Large intestine (tissue), 12 donors: ENCODE measurements at places on chromosomes 1 and 21.

- DNase-seq = no peak
Observed at GRCh38 chr1:81949421-81949820, 148.7 kb downstream of the ADGRL2 start.

DNA sequence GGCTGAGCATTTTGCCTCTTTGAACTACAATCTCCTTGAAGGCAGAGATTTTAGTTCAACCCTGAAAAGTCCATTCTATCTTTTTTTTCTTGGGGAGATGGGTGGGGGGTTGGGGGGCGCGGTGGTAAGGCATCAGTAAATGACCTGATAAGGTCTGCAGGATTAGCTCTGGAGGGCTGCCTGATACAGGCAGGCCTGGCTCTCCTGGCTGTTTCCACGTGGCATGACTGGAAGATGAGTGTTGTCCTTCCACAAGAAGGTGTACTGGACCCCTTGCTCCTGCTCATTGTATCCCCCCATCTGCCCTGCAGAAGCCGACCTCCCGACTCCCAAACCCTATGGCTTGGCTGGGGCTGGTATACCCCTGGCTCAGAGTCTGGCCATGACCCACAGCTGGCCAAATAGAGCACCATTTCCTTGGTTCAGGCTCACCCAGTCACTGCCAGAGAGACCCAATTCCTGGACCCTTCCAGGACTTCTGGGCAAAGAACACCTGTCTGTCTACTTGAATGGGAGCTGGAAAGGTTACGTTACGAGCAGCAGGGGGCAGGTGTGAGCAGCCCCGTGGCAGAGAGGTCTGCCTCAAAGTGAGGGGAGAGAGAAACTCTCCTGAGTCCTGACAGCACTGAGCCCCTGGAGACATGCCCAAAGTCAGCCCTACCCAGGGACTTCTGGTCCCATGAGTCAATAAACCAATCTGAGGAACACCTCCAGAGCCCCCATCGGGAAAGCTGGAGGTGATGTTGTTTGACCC, 17.0 kb downstream of the DHRS3 start:
- DNase-seq = peak; percentile 65

DNA sequence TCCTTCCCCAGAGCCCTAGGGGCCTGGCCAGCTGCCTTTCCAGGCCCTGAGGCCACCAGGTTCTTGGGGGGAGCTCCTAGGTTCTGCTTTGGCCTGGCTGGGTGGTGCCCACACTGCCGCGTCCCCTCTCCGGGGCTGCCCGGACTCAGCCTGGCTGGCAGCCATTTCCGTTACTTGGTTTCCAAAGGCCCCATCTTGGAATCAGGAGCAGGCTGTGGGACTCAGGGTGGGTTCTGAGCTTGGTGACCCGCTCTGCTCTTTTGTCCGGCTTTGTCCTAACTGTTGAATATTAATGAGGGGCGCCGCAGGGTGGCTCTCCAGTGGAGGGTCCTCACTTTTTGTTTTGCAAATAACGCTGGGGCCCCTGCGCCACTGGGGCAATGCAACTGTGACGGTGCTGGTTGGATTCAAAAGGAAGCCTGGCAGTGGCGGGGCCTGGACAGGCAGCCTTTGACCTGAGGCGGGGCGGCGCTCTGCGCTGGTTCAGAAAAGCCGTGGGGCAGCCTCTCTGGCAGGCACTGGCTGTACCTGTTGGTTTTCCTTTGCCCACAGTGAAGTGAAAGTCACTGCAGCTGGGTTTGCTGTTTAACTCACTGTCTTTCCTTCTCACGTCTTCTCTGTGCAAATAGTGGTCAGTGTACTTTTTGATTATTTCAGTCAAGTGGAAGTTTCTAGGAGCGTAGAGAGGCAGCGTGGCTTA, 20.2 kb downstream of the SKI start:
- DNase-seq = peak; percentile 85

GRCh38 chr1:115402753-115403184, 64.7 kb upstream of the NGF start:
- no peak for DNase-seq

GRCh38 chr1:240693036-240693435, 81.1 kb upstream of the GREM2 start:
- DNase-seq = no peak

GRCh38 chr1:118247593-118247992, 62.6 kb upstream of the SPAG17 start:
- DNase-seq = peak; percentile 3

GRCh38 chr21:15063814-15064575, 805 bp downstream of the NRIP1 start:
- peak; percentile 66 for DNase-seq

DNA sequence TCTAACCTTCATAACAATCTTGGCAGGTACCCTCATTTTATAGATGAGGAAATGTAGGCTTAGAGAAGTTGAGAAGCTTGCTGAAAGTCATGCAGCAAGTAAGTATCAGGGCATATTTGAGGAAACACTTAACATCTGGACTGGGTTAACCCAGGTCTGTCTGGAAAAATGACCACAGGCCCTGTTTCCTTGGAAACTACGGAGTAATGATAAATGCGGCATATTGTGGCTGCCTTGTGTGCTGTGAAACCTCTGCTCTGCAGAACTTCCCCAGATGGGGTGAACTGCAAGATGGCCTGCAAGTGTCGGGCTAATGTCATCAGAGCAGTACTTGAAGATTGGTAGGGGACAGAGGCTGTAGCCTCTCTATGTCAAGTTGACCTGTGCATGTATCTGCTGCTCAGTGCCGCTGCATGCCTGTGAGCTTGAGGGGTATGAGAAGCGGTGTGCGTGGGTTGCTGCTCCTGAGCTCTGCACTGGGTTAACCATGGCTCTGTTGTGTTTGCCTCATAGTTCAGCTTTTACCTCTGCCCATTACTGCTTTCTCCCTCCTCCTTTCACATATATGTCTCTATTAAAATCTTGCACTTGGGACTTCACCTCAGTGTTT, 83.1 kb downstream of the WDR3 start:
- no peak for DNase-seq

- DNase-seq = peak; percentile 97
Observed at GRCh38 chr1:153545067-153546055, at the start of gene S100A4. Gene S100A4 (minus strand): TSS chr1:153545806. CDS start chr1:153544794, 1,012 bp downstream.

DNA sequence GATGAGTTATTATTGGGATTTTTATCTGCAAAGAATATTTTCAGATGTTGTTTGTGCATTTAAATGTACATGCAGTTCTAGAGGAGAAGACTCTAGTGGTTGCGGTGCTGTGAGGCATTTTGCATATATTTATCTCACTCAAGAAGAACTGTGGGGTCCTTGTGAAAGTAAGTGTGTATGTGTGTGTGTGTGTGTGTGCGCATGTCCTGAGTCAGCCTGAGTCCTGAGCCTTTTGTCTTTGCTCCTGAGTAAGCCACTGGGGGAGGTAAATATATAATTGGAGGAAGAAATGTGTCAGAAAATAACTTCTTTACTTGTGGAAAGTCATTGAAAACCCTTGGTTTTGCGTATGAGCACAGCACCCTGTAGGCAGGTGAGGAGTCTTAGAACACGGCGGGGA, 55.6 kb upstream of the CD34 start:
- no peak for DNase-seq

DNA sequence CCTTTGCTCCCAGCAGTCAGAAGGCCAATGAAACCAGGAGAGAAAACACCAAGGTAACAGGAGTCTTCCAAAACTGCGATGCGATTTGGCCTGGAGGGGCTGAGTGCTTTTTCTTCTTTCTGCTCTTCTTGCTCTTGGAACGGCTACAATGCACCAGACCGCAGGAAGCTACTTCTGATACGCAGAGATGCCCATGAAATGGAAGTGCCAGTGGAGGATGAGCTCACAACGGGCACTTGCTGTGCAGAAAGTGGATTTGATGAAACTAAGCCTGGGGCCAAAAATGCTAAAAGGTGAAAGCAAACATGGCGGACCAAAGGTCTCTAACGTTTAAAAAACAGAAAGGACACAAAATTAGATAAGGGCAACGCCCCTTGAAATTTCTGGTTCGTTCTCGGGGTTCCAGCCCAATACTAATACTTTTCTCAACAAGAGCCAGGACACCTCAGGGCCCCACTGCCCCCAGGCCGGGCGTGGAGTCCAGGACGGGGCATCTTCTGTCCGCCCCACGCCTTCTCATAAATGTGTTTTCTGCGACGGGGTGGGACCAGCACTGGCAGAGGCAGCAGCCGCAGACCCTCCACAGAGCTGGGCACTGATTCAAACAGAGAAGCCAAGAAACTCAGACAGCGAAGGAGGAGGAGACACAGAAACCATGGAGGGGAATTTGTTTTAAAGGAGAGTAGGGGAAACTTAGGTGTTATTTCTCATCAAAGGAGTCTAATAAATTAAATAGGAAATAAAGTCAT, 101.3 kb downstream of the CRYAA start:
- no peak for DNase-seq
